ENCODE measurements at places on chromosomes 5 and 9. TPM values are rescaled to one million over a fixed set of nuclear protein-coding genes. Genes with fewer than 3 reads are reported as not detected.

GRCh38 chr9:104849023-104849422, 78.9 kb downstream of the ABCA1 start:
- no peak for DNase-seq

DNA sequence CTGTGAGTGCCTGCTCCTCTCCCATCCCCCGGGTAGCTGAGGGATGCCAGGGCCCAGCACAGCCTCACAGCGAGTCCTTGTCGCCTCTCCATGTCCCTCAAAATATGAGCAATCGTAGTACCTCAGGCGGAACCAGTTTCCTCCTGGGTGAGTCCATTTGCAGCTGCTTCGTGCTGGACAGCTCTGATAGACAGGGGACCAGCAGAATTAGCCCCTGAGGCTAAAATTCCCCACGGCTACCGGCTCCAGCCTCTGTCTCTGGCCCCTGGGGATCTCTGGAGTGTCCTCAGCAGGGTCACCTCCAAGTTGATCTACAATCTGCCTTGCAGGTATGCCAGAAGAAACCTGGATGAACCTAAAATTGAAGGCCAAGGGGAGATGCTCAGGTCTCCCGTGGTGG, 115.8 kb upstream of the FBXL7 start:
- DNase-seq = no peak

GRCh38 chr5:135978212-135978631, 23.4 kb upstream of the LECT2 start:
- DNase-seq = no peak

GRCh38 chr5:109365653-109366052, 44.1 kb downstream of the PJA2 start:
- no peak for DNase-seq

DNA sequence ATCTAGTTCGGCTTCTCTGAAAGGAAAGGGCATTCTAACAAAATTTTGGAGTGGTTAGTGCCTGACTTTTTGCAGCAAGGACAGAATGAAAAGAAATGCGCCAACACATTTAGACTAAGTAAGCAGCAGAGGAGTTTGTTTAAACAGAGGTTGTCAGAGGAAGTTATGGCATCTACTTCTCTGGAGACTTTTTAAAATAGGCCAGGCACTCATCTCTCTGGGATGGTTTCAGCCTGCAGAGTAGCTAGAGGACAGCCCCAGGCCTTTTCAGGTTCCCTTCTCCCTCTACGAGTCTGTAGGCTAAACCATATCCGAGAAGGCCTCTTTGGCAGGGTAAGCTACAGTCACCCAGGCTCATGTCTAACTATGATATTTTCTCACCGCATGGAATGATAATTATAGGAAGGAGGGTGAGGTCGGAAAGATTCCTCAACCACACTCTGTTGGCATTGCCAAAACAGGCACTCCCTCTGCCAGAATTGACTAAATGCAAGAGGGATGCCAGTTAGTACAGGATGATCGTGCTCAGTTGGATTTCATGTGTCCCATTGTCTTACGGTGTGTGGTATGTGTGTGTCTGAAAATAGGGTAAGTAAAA, 1.4 kb upstream of the CTXN3 start:
- DNase-seq = no peak

GRCh38 chr9:137733429-137733828, 114.6 kb downstream of the EHMT1 start:
- no peak for DNase-seq

DNA sequence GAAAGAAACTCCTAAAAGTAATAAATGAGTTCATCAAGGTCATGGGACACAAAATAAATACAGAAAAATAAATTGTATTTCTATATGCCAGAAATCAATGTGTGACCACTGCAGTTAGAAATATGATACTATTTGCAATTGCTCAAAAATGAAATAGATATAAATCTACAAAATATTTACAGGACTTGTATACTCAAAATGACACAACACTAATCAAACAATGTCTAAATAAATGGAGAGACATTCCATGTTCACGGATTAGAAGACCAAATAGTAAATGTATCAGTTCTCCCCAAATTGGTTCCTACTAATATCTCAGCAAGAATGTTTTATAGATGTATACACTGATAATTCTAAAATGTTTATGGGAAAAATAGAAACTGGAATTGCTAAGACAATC, 345.3 kb downstream of the NR2F1-AS1 start:
- no peak for DNase-seq

GRCh38 chr5:55994495-55994997, at the start of gene IL6ST:
TSS of gene IL6ST (minus strand) at chr5:55994963. CDS start at chr5:55976278, 18,685 bp downstream.
- peak; percentile 88 for DNase-seq

DNA sequence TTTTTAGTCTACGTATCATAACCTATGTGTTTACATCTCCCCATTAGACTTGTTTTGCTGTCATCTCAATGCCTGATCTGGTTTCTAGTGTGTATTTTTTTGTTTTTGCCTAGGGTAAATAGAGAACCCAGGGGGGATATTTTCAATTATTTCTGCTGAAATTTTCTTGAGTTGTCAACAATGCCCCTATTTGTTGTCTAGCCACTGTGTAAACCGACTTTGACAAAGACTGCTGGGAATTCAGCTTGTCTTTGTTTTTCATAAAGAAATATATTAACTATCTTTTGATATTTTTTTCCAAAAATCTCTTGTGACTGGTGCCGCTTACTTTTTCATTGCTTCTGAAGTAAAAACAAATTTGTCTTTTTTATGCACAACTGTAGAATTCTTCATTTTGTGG, 28.1 kb downstream of the MACIR start:
- no peak for DNase-seq

DNA sequence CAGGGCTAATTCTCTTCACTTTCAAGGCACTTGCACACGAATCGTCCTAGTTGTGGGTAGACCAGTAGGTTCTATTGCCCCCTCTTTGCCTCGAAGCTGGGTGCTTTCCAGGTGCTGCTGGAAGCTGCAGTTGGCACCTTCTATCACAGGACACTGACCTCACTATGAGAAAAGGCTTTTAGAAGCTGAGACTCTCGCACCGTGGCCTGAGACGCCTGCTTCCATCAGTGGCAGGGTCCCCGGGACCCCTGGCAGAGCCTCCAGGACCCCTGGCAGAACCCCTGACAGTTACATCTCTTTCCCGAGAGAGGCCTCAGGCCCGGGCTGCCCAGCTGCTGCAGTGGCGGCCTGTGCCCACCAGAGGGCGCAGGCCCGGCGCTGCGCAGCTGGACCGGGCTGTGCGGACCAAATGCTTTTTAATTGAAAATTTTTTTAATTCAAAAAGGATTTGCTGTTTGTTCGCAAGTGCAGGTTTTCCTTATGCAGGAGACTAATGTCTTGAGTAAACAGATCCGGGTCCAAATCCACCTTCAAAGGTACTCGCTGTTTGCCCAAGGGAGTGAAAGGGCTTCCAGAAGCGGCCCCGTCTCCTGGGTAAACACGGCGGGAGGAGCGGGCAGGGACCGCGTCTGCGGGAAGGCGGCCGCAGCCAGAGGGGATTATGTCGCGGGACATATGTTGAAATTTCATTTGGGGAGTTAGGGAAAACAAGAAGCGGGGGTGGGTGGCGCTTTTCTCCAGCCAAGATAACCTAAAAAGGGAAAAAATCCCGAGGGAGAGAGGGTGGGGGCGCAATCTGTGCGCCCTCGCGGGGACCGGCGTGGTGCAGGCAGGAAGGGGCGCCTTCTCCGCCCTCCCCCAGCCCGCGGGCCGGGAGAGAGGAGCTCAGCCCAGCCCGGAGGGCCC, 114.5 kb upstream of the LMX1B start:
- DNase-seq = peak; percentile 50

DNA sequence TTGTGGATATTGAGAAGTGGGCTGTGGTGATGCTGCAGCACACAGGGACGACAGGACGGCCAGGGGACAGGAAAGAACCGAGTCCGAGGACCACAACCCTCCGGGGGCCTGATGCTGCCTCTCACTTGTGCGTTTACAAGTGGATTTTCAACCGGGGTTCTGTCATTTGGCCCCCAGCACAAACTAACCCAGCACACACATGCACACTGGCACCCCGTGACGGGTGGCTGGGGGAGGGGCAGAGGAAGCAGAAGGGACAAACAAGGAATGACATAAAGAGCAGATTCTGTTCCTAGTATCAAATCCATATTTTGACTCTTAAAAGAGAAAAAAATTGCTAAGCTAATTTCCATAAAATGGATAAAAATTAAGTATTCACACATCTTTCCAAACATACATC, 18.3 kb upstream of the ZFYVE16 start:
- DNase-seq = no peak

- DNase-seq = no peak
These were observed 92.8 kb downstream of the CAMSAP1 start for GRCh38 chr9:135814421-135815095.

DNA sequence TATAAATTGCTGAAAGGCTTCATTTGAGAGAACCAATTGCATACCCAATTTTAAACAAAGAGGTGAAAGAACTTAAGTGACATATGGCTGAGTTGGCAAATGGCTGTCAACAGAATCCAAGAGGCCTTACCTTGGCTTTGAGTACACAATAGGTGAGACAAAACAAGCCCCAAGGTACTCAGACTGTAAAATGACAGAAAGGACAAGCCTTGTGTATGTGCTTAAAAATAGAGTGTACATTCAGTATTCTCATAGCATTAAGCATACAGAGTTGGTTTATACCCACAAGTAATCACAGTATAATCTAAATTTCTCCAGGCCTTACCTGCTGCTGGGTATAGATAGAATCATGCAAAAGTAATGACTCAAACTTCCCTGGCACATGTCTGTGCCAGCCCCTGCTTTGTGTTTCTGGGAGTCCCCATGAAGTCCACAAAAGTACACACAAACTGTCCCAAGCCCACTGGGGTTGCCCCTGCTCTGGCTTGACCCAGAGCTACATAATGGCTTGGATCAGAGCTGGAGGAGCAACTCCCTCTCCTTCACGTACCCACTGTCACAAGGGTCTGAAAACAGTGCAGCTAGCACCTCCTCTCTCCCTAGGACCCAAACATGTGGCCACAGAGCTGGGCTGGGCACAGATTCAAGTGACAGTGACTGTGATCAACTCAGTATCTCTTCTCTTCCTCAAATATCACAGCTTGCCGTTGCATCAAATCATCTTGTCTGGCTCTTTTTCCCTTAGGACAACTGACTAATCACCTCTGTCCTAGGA, 250.8 kb downstream of the ENC1 start:
- no peak for DNase-seq

DNA sequence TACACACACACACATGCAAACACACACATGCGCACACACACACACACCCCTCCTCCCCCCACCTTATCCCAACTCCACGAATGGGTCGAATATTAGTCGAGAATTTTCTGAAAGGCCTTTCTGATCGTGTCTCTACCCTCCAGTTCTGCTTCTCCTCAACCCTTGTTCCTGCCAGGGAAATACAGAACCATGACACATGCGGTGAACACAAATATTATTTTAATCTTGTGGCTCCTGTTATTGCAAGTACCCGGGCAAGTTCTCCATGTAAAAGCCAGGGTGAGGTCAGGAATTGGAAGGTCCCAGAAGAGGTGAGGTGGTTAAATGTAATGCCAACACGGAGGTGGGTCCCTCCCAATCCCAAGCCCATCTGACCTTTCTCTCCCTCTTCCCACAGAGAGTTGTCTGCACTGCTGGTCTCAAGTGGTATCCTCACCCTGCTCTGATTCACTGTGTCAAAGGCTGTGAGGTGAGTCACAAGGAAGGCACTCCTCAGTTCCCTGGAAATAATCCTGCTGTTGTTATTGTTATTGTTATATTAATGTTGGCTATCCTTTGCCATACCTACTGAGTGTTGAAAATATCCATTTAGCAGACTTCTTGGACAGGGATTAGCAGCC, 223.7 kb downstream of the PAPPA start:
- peak; percentile 13 for DNase-seq

The HTR4 gene
- total RNA-seq = not detected

The NUTM2F gene
- total RNA-seq = not detected

The AHRR gene
- 13.4 TPM for total RNA-seq

The C9orf153 gene
- total RNA-seq = 0.14 TPM

The CACNA1B gene
- total RNA-seq = 0.09 TPM

The SLCO6A1 gene
- total RNA-seq = not detected
